Endothelial cell of umbilical vein (primary cell): ENCODE measurements at places on chromosomes 6 and 20. TPM values are rescaled to one million over a fixed set of nuclear protein-coding genes. Genes with fewer than 3 reads are reported as not detected.

DNA sequence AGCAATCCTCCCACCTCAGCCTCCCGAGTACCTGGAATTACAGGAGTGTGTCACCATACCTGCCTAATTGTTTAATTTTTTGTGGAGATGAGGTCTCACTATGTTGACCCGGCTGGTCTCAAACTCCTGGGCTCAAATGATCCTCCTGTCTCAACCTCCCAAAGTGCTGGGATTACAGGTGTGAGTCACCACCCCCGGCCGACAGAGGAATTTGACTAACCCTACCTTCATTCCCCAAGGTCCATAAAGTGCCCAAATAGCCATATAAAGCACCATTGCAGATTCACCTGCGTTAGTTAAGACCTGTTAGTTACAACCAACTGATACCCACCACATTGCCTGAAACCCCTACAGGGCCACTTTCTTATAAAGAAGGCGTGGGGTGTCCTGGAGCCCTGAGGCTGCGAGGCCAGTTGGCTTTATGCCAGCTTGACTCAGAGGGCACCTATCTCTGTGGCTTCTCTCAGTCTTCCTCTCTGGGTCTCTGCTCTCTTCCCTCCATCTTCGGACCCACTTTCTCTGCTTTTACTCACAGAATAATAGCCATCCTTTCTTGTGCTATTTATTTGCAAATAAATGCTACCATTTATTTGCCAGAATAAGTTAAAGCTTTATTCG is 65.6 kb downstream of the SLC2A10 start:
- no peak for DNase-seq

DNA sequence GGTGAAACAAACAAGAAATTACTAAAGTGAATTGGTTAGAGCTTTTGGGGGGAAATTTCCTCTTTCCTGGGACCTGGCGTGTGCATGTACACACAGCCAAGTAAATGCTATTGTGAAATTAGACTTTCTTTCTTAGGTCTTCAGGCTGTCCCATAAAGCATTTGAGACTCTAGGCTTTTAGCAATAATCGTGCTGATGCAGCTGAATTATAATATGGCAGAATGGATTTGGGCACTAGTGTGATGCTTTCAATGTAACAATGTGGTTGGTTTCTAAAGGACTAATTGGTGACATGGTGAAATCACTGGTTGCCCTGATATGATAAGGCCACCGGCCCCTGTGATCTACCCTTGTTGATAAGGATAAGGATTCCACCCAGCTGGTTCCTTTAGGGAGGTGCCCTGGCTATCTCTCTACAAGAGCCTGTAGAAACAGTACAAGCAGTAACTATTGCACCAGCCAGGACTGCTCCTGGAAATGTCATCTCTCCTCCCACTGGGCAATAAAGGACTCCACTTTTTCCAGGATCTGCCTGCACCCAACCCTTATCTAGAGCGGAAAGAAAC is 164.1 kb downstream of the TFAP2A start:
- no peak for DNase-seq

DNA sequence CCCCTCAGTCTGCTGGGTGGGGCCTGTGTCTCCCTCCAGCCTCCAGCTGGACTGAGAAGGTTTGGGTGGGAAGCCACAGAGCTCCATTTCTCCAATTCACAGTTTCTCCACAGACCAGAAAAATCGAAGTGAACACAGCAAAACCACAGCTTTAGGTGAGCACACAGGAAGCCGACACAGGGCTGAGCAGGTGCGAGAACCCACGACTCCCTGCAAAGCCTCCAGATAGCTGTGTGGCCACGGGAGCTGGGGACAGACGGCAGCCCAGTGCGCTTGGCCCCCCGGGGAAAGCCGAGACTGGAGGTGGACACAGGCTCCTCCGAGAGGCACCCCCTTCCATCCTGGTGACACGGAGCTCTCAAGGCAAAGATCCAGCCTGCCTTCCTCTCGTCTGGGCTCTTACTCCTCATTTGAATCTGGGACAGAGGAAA is 29.0 kb upstream of the MPC1 start:
- DNase-seq: no peak

Gene LY6G6C
- 0.33 and 0.41 TPM in 2 replicates for polyA plus RNA-seq

GRCh38 chr6:4380881-4381281 is 245.5 kb upstream of the ECI2 start:
- peak; percentile 43 for DNase-seq

GRCh38 chr6:71929047-71929446 is 42.7 kb downstream of the RIMS1 start:
- DNase-seq: no peak

DNA sequence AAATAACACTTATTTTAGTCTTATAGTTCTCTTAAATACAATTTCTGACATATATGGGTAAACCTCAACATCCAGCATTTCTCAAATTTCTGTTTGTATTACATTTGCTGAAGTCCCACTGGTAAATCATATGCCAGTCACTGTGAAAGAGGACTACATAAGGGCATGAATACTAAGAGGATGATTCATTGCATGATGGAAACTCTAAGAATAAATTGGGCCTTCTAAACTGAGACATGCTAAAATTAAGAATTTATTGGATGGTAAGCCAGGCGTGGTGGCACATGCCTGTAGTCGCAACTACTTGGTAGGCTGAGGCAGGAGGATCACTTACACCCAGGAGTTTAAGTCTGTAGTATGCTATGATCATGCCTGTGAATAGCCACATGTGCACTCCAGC is 12.1 kb downstream of the DEFB123 start:
- DNase-seq: no peak

DNA sequence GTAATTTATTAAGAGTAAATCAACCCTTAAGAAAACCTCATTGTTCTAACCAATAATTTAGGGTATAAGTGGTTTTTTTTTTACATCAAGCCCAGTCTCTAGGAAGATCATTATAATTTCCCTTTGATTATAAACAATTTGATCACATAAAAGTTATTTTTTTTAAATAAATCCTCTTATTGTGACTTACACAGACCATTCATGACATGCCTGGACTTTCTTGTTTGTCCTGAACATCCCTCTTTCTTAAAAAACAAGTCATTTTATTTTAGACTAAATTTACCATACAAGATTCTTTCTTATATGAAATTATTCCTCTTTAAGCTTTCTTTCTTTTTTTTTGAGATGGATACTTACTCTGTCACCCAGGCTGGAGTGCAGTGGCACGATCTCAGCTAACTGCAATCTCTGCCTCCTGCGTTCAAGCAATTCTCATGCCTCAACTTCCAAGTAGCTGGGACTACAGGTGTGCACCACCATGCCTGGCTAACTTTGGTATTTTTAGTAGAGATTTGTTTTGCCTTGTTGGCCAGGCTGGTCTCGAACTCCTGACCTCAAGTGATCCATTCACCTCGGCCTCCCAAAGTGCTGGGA is 53.6 kb upstream of the AGPAT4 start:
- no peak for DNase-seq

DNA sequence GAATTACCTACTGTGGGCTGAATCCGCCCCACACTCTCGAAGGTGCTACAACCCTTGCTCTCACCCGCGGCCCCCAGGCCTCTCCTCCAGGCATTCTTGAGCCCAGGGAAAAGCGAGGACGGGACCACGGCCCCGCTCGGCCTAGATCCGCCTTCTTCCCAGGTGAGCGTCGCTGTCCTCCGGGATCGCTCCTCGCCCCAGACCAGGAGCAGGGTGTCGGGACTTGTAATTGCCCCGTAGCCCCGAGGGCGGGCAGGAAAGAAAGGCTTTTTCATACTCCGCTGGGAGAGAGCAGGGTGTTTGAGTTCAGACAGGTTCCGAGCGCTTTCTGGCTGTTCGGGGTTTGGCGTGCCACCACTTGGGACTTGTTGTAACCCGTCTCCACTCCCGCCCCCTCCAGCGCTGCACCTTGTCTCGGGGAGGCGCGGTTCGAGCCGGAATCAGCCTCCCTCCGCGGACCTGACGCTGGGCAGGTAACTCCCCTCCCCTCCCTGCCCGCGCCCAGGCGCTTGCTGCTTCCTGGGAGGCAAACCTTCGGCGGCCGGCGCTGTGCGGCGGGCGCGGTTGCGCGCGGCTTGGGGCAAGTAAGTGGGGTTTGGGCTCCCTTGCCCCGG is at the start of gene FAM83B:
TSS of gene FAM83B (plus strand) at position 529 of the 614 bp plus-strand sequence. CDS start 23,476 bp downstream, outside the sequence.
- DNase-seq: no peak

GRCh38 chr20:32226391-32226790 is 18.7 kb downstream of the POFUT1 start:
- DNase-seq: peak; percentile 15

- DNase-seq: no peak
These were observed 5.4 kb upstream of the ZBTB12 start for GRCh38 chr6:31907158-31907813.
